ENCODE measurements at places on chromosomes 7 and 10.

DNA sequence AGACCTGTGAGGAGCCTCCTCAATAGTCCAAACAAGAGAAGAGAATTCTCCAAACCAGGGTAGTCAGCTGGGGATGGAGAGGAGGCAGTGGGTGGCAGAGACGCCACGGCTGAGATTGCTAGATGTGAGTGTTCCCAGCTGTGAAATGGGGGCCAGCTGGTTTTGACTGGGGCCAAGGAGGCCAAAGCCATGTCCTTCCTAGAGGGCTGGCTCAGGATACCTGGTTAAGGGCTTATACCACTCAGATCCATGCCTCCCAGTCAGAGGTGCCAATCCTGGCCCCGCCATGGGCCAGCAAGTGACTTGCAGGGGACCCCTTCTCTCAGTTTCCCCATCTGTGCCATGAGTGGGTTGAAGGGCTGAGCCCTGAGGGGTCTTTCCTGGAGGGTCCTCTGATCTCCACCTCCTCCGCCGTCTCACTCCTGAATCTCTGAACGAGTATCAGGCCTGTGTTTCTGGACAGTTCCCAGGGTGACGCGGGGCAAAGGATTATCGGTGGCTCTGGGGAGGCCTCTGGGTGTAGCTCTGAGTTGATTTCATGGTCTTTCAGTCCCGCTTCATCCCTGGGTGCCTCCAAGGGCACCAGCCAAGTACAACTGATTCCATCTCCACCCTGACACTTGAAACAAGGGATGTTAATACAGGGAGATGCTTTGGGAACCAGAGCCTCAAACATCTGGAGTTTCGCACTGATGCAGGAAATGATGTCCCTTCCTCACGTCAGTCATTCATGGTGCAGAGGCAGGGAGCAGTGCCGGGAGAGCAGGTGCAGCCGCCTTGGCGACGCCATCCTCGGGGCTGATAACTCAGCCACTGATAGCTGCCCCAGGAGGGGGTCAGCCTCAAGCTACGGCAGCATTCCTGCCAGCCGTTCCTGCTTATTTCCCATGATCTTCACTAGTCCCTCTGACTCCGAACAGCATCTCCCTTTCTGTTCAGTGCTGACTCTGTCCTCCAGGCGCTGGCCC, 126.7 kb downstream of the RGS10 start:
- no peak for DNase-seq

- DNase-seq, result no peak
Measured at GRCh38 chr10:97102441-97102840, 83.3 kb downstream of the SLIT1 start.

GRCh38 chr7:117889611-117890010, 16.4 kb upstream of the CTTNBP2 start:
- DNase-seq, result no peak

DNA sequence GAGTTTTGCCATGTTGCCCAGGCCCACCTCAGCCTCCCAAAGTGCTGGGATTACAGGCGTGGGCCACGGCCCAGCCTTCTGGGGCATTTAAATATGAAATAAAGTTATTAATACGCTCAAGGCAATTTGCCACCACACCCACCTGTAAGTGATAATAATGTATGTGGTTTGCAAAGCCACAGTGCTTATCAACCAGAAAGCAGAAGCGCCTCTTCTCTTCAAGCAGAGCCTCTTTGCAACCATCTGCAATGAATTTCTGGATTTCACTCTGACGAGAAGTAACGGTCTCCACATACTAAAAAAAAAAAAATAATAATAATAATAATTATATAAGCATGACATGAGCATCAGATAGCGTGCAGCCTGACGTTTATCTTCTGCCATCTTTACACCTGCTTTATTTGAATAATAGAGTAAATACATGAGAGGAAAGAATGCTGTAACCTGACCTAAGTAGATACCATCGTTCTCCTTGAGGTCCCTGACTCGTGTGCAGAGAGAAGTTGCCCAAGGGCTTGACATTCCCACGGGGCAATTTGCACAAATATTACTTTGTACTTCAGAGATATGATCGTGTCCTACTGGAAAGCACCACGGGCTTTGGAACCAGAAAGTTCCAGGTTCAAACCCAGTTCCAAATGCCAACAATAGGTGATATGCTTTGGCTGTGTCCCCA, 34.0 kb downstream of the BRI3 start:
- no peak for DNase-seq

DNA sequence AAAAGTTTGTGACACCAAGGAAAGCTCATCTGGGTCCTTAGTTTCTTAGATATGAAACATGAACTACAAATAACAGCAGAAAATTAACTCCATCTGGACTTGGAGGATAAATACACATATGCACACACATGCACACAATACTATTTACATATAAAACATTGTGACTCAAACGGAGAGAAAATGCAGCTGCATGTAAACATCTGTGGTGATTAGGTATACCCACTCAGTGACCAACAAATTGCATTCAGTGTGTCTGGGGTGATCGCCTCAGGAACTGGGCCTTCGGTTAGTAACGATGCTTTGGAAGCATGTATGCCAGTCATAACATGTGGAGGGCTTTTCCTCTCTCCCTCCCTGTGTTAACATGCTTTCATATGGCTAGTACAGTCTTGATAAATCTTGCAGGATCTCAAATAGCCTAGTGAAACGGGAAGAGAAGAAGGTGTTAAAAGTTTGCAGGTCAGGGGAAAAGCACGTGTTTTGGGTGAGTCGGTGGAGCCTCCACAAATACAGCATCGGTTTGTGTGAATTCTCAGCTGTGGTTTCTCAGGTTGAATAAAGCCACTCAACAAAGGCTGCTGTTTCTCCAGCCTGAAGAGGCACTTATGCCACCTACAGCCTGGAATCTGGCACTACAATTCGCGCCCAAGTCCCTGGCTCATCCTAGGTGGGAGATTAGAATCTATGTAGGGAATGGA, 8.7 kb upstream of the GLRX3 start:
- peak; percentile 48 for DNase-seq

DNA sequence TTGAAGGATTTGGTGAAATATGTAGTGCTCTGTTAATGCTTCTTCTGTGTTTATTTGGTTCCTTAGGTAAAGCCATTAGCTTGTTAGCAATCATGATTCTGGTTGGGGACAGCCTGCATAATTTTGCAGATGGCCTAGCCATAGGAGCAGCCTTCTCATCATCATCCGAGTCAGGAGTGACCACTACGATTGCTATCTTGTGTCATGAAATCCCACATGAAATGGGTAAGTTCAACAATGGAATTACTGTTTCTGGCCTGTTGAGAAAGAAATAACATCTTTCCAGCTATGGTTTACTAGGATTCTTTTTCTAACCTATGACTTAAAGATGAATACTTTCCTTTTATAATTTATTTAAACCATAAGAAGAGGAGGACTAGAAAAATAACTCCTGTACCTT, 48.9 kb downstream of the SLC39A12 start:
- DNase-seq, result no peak

- no peak for DNase-seq
Measured at GRCh38 chr10:30282221-30282620, 66.9 kb downstream of the MTPAP start.

DNA sequence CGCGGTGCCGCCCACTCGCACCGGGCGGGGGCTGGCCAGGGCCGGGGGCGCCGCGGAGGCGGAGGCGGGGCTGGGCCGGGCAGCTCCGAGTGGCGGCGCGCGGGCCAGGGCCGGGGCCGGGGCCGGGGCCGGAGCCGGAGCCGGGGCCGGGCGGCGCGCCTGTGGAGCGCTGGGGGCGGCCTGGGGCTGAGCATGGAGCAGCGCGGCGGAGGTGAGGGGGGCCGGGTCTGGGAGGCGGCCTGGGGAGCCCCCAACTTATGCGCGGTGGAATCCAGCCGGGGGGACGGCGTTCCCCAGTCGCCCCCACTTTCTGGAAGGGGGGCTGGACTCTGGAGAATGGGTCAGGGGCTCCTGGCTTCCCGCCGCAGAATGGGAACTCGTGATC, at the start of gene LZTS2:
Gene LZTS2, plus strand, starts transcription at position 67 of the 385 bp plus-strand sequence. CDS start 2,731 bp downstream, outside the sequence.
- DNase-seq, result no peak

- DNase-seq, result no peak
Measured at GRCh38 chr10:1674501-1674900, 62.8 kb downstream of the ADARB2 start.

- DNase-seq, result no peak
Measured at GRCh38 chr7:152905949-152906348, 146.4 kb downstream of the ACTR3B start.

DNA sequence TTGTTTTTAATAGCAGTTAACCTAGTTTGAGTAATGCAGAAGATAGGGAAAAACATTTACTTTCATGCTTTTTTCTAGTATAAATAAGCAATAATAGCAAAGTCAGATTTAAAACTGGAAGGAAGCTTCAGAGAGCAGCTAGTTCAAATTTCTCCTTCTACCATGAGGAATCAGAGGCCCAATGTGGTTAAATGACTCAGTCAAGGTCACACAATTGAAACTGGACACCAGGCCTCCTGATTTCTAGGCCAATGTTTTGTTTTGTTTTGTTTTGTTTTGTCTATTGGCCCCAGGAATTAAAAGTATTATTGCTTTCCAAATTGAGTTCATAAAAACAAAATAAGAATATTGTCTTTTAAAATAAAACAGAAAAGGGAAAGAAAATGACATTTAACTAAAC, 122.3 kb downstream of the TRIL start:
- no peak for DNase-seq

GRCh38 chr10:46528675-46529615, 27.5 kb downstream of the GPRIN2 start:
- no peak for DNase-seq

- DNase-seq, result peak; percentile 85
Measured at GRCh38 chr7:37920305-37920848, at the start of gene EPDR1. Gene EPDR1, plus strand, starts transcription at chr7:37920640. Its CDS starts 300 bp downstream, at chr7:37920940.

- no peak for DNase-seq
Measured at GRCh38 chr7:44754802-44755697, 6.4 kb downstream of the ZMIZ2 start.

Data from RCC 7860 (cell line).